ENCODE measurements at places on chromosomes 3 and 15.

- DNase-seq: no peak
Observed at GRCh38 chr3:61358364-61358763, 107.1 kb upstream of the FHIT start.

DNA sequence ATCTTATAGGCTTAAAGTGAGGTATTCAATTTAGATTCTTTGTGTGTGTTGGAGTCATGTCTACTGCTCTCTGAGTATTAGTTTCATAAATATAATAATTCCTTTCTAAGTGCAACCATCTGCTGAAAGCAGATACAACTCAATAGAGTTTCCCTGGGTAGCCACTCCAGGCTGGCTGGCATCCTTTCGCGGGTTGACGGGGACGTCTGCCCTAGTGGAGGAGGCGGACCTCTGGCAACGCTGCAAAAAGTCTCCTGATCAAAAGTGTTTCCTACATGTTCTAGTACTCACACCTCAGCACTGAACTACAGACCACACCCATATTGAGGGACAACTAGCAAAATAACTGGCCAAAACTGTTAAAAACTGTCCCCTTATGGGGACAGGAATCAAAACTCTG, 2.5 kb downstream of the MOBP start:
- no peak for DNase-seq

GRCh38 chr3:150135287-150135721, 164.6 kb upstream of the PFN2 start:
- DNase-seq: no peak

DNA sequence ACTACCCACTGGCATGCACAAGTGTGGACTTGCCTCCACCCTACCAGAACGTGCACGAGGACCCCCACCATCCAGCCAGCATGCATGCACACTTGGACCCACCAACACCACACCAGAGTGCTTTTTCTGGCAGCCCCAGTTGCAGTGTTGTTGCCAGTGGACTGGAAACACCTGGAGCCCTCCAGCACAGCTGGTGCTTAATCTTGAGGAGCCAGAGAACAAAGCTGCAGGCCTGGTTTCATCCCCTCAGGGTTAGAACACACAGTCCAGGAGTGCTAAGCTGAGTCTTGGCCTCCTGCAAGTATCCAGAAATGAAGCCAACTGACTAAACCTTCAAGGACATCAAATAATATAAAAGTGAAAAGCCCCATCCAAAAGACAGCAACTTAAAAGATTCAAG, 888.0 kb downstream of the NTRK3 start:
- DNase-seq: no peak

DNA sequence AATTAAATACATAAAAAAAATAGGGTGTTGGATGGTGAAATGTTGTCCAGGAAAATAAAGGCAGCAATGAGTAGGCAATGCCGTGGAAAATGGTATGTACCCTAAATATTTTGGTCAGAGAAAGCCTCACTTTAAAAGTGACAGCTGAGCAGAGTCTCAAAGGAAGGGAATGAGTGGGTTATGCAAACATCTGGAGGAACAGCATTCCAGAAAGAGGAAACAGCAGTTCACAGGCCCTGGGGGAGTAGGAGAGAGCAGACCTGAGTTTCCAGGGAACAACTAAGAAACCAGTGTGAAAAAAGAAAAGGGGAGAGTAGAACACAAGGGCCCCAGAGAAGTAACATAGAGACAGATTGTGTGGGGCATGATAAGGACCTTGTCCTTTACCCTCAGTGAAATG, 230.0 kb upstream of the CNTN3 start:
- DNase-seq: no peak

DNA sequence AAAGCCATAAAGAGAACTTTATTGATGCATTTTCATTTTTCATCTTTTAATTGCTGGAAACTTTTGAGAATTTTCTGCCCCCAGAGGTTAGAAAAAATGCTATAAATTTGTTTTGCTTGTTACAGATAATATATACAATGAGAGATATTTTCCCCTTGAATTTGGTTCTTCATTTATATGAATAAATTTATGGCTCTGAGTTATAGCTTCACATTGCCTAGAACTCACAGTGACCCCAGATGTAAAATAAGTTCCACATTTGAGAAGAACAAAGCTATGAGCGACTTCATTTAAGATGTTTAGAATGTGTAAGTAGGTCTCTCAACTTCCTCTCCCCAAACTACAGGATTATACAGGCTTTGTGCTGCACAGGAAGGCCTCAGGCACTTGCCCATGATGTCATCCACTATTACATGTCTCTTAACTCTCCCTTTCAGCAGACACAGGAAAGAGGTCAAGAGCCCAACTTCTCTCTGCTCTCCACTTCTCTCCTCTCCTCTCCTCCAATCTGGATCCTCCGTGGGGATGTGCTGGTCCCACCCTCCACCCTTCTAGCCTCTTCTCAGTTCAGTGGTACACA, 92.8 kb downstream of the DUT start:
- DNase-seq: no peak

DNA sequence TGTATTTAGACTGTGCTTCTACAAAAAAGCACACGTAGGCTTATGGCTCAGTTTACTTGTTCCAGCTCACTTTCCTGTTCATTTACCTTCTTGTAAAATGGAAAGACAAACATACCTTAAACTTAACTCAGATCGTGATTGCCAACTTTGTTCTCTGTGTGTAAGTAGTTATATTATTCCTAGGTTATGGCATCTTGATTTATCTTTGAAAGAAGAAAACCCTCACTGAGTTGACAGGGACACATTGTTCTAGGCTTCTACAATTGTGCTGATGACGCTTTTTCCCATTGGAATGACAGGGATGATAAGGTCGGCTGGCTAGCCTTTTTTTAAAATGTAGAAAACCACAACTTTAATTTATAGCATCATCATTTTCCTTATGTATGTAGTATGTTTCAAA, 140.7 kb downstream of the IGF1R start:
- DNase-seq: no peak

DNA sequence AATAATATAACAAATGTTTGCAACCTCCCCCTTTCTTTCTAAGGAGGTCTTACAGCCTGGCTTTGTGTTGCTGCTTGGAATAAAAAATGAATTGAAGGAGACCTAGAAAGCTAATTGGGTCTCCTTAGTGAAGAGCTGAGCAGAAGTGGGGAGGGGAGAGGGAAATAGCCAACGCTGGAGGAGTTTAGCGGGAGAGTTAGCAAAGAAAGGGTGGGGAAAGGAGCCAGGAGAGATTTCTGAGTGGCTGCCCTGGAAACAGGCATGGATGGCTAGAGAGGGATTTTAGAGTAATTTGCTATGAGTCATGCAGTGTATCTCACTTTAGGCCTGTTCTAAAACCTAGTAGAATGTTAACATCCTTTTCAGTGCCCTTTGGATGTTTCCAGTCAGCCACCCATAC, 45.2 kb upstream of the PFN2 start:
- DNase-seq: no peak

GRCh38 chr15:69392352-69392751, 21.8 kb upstream of the KIF23 start:
- DNase-seq: no peak

DNA sequence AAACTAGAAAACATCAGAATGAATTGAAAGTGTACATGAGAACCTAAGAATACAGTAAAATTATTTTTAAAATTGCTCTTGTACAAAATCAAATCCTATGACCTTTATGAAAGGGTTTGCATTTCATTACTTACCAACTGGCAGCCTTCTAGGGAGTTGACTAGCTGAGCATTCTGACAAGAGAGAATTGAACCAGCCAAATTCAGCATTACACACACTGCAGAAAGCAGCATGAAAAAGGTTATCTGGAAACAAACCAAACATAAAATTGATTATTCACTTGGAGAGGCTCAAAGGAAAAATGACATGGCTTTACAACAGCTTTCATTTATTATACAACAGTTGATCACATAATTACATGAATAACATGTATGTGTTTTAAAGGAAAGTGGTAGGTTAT, 17.4 kb downstream of the NSMCE3 start:
- no peak for DNase-seq

DNA sequence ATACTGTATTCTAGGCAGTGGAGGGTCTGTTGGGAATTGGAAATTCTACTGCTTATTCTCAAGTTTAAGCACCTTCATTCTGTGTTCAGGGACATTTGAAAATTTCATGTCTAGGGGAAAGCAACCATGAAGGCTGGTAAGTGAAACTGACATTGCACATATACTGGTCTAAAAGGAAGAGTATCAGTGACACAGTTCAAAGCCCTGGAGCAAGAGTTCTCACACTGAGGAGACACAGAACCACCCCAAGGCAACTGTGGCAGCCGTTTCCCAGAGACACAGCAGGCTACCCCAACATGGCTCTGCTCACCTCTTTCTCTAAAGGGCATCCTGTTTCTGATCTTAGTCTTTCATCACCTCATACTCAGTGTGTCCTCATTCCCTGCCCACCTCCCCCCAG, 67.5 kb downstream of the KCNMB2 start:
- no peak for DNase-seq

DNA sequence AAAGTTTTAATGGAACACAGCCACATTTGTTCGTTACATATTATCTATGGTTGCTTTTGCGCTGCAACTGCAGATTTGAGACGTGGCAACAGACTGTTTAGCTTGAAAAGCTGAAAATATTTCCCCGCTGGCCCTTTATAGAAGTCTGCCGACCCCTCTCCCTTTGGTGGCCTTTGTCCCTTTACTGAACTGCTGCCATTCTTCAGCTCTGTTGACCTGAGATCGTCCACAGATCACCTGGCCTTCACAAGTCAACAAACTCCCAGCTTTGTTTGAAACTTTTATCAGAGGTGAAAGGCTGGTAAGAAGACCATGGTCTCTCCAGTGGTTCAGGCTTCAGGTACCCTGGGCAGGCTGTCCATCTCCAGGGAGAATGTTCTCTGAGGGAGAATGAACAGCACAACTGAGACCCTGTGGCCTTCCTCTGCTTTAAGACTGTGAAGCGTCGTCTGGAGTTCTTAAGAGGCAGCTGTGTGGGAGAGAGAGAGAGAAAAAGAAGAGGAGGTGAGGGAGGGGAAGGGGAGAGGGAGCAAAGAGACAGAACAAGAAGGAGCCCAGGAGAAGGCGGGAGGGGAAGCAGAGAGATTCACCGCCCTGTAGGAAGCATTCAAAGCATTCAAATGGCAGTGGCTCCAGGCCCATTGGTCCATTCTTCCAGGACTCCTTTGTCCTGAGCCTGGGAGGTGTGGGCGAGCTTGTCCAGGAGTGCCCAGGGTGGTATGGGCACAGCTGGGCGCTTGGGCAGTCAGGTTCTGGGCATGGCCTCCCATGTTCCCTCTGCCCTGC, 53.7 kb upstream of the INSYN1 start:
- DNase-seq: no peak

- DNase-seq: no peak
Observed at GRCh38 chr3:58054652-58055051, 46.4 kb downstream of the FLNB start.

GRCh38 chr15:51869060-51869421, 39.6 kb downstream of the TMOD3 start:
- no peak for DNase-seq

- DNase-seq: no peak
Observed at GRCh38 chr3:12964711-12965612, 108.3 kb downstream of the IQSEC1 start.

- no peak for DNase-seq
Observed at GRCh38 chr3:192433704-192434103, 293.6 kb downstream of the FGF12 start.

DNA sequence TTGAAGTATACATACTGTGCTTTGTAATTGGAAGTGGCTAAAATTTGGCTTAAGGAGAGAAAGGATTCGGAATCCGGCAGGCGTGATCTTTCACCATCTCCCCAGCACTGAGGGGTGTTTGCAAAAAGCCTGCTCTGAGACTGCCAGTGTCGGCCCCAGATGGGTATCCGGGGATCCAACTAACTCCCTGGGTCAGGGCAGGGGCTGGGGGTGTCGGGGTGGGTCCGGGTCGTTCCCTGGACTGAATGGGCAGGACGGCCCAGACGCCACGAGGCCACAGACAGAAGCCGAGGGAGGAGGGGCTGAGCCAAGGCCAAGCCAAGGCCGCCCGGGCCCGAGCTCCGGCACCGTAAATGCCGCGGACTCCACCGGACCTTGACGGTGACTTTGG, 349 bp downstream of the PPIB start:
- no peak for DNase-seq

DNA sequence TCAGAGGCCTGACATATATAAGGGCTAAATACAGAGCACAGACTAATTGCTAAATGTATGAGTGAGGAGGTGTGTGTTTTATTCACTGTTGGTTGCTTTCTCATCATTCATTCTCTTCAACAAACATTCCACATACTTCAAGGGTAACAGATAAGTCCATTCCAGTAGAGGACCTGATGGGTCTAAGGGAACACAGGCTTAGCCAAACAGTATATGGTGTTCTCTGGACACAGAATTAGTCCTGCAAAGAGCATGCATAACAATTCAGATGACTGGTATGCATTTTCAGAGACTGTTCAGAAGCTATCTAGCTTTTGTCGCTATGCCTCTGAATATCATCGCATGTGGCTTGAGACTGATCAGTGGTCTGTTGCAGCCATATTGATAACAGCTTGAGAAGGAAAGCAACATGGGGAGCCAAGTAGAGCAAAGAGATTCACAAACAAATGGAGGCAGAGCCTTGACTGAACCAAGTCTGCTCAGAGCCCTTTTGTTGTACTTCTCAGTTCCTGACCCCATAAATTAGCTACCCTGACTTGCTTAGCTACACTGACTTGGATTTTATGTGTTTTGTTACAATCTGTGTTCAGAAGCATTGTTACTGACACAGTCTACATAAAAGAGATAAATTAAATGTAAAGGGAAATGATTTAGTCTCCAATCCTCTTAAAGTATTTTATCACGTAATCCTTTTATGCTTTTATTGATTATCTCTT, 1178.7 kb downstream of the ROBO1 start:
- DNase-seq: no peak

GRCh38 chr3:175082631-175083030, 223.5 kb downstream of the NAALADL2 start:
- DNase-seq: no peak

- no peak for DNase-seq
Observed at GRCh38 chr15:70477750-70478250, 285.6 kb downstream of the UACA start.

DNA sequence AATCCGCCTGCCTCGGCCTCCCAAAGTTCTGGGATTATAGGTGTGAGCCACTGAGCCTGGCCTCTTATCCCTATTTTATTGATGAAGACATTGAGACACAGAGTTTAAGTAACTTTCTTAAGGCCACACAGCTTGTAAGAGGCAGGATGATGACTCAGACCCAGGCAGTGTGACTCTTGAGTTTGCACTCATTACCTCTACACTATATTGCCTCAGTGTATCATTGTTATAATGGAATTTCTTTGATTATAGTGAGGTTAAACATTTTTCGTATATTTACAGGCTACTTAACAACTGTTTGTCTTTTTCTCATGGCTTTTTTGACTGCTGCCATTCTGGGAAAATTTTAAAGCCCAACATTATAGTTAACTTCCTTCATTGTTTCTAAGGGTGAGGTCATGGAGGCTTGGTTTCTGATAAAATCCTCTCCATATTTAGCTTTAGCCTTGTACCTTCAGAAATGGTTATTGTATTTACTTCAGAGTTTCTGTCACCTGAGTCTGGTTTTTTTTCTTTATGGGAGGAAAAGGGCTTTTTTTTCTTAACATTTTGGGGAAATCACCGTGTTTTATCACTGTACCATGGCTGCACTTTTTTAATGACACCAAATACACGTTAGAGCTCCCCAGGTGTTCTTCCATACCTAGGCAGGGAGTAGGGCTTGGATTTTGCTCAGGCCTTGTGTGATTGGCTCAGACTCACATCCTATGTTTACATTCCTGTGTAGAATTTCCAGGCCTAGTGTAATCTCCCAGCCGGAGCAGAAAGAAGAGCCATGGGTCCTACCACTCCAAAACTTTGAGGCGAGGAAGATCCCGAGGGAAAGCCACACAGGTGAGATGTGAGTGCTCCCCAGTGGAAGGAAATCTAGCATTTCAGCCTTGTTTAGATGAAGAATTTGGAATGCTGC, 6.3 kb downstream of the ZNF774 start:
- DNase-seq: no peak

- no peak for DNase-seq
Observed at GRCh38 chr3:171876680-171877147, 33.6 kb downstream of the TMEM212 start.

All from stimulated activated CD4-positive, alpha-beta T cell treated with anti-CD3 and anti-CD28 coated beads, Interleukin-1b, Interleukin-23, amount 100 ng/mL, for 1 hour (primary cell).